ENCODE measurements at places on chromosomes 6 and 20. TPM values are rescaled to one million over a fixed set of nuclear protein-coding genes. Genes with fewer than 3 reads are reported as not detected.

DNA sequence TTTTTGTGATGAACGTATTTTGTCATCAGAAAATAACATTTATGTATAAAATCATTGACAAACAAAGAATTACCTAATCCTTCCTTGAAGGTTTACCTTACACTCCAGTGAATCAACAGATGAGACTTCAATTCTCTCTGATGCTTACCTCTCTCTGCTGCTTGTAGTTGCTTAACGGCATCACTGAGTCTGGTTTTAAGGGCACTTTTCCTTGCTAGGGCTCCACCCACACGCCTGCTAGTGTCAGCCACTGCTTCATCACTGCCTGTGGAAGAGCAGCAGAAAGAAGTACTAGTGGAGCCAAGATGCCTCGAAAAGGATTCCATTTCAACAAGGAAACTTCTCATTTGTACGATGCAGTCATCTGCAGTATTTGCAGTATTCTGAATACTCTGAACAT is 63.0 kb downstream of the FAM229B start:
- DNase-seq, result no peak

Gene CCN2
- total RNA-seq, result 76.5 TPM

- no peak for DNase-seq
These were observed 284.4 kb downstream of the ZFAND3 start for GRCh38 chr6:38103921-38104320.

DNA sequence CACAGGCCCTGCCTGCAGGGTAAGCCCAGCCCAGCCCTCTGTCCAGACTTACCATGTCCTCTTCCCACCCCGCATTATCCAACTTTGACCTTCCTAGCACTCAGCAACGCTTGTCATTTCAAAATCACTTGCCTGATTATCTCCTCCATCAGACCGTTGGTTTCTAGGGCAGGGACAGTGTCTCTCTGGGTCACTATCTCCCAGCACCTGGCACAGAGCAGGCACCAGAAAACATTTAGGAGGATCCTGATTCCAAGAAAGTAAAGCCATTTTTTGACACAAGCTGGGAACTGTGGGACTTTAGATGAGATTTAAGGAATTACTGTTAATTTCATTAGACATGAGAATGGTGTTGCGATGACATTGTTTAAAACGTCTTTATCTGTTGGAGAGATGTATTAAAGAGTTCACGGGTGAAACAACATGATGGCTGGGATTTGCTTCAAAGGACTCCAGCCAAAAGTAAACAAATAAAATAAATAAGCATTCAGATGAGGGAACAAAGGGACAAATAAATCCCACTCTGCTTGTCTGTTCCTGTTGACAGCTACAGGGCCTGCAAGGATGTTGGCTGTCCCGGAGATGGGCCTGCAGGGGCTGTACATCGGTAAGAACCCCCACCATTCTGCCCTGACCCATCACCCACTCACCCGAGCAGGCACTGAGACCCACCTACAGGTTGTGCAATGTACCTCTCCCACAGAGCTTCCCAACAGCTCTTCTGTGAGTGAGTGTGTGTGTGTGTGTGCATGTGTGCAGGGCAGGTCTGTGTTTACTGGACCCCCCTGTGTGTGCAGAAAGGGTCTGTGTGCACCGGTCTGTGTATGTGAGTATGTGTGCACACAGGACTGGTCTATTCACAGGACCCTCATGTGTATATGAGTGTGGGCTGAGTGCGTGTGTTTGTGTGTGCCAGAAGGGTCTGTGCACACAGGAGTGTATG is 5.9 kb downstream of the HSPA12B start:
- DNase-seq, result no peak

GRCh38 chr6:151534576-151534975 is 40.8 kb downstream of the CCDC170 start:
- no peak for DNase-seq

DNA sequence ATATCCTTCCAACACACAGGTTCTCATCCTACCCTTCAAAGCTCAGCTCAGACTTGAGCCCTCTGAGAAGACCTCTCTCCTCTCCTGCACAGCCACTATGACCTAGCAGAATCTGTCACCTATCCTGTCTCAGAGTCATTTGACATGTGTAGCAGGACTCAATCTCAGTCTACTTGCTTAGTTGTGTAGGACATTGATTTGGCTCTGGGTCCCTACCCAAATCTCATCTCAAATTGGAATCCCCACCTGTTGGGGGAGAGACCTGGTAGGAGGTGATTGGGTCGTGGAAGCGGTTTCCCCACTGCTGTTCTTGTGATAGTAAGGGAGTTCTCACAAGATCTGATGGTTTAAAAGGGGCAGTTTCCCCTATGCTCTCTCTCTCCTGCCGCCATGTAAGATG is 297.9 kb downstream of the CD83 start:
- DNase-seq, result no peak

Gene HSPA12B
- 9.2 TPM for total RNA-seq

- no peak for DNase-seq
These were observed 146.6 kb upstream of the AKIRIN2 start for GRCh38 chr6:87848616-87849015.

- DNase-seq, result no peak
These were observed 207.8 kb downstream of the KHDC1L start for GRCh38 chr6:73017476-73017875.

DNA sequence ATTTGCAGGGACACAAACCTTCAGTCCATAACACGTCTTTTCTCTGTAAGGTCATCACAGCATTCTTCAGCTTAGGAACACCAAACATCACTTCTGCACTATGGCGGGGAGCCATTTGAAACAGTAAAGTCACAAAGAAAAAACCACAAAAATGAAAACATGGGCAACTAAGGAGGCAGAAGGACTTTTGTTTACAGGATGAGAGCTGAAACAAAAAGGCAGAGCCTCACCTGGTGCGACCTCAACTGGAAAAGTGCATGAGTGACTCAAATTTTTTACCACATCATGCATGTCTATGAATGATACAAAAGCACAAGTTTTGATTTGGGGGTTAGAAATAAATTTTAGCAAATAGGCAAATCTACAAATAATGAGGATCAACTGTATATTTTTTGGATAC is 68.2 kb upstream of the TNFAIP3 start:
- no peak for DNase-seq

Gene WFDC10B
- not detected for total RNA-seq

Gene COL21A1
- 87.3 TPM for total RNA-seq

Gene CFB
- total RNA-seq, result 5.0 TPM

DNA sequence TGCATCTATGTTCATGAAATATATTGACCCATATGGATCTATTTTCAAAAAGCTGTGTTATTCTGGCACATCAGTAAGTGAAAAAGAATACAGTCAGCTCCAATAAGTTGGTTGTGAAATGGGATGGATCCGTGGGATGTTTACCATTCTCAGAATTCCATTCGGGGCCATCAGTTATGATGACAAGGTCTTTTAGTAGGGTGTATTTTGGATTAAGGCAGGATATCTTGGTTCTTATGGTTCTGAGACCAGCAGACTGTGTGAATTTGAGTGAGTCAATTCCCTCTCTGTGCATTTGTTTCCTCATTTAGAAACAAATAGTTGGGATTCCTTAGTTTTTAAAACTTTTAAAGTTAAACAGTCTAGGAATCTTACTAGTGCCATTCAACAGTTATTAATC is 287.4 kb downstream of the CD109 start:
- DNase-seq, result no peak

DNA sequence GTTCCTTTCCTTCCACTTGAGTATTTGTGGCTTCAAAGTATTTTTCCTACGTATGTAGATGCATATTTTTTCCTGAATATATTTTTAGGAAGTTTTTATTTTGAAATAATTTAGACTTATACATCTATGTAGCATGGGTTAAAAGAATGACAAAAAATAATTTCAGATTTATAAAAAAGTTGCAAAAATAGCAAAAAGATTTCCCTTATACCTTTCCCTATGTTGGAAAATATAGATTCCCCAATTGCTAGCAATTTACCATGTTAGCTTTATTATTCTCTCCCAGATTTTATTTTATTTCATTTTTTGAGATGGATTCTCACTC is 69.8 kb downstream of the SCAND1 start:
- DNase-seq, result no peak

DNA sequence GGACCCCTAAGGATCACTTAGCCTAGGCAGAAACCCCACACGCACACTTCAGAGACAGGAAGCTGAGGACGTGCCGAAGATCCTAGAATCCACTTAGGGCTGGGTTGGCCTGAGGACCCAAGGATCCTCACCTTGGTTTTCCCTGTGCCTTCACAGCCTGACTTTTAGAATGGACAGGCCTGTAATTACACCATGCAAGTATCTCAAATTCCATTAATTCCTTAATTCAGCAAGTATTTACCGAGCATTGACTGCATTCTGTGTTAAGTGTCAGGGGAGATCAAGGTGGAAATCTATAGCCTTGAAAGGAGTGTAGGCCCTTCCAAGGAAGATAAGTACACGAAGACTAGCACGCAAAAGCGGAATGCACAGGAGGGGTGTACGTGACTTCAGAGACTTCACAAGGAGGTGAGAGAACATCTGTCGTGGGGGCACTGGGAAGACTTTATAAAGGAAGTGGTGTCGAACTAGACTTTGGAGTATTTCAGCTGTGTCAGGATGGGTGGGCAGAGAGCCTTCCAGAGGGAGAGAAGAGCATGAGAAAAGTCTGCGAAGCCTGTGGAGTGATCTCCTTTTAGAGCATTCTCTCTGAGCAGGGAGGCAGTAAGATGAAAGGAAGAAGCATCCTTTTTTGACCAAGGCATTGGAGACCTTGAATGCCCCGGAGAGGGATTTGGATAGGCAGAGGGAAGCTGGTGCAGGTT is 4.0 kb downstream of the DSP start:
- no peak for DNase-seq

Measured in cardiac septum (tissue), 1 donor.